Mesenteric fat pad (tissue), 1 donor: ENCODE measurements at places on chromosomes 1 and 21. TPM values are rescaled to one million over a fixed set of nuclear protein-coding genes. Genes with fewer than 3 reads are reported as not detected.
A peak's percentile ranks its signal among the peaks of the same experiment; 100 is the strongest.

GRCh38 chr1:155006601-155007101 lies 4.0 kb downstream of the ZBTB7B start:
- no peak for DNase-seq

HEYL gene
- 9.4 TPM for total RNA-seq

DNA sequence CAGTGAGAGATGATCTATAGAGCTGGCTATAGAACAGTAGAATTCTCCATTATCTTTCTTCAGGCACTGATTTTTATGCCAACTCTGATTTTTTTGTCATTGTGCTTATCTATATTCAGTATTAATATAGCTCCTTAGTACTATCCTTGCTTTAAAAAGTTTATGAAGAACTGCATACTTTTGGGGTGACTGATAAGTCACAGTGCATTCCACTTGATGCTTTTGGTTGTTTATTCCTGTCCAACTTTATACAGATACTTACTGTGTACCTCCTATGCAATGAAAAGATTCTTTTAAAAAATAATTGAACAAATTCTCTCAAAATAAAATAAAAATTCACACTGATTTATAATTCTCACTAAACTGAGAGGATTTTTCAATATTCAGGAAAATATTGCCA lies 71.6 kb downstream of the COL24A1 start:
- no peak for DNase-seq

DNA sequence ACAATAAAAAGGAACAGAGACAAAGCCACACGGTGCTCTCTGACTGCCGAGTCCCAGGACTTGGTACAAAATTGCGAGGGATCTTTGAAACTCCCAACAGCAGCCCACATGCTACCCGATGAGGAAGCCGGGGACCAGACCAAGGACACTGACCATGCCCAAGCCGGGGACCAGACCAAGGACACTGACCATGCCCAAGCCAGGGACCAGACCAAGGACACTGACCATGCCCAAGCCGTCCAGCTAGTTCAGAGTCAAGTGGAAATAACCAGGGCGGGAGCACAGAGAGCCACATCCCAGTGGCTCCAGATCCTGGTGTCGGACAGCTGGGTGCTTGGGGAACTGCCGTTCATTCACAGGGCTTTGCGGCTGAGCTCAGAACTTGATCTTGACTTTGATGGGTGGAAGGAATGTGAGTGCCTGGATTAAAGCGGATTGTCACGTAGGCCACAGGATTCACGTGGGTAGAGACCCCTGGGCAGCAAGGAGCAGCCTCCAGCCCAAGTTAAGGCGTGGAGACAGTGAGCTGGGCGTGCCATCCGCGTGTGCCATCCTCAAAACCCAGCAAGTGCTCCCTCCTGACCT lies 16.5 kb upstream of the TRAPPC10 start:
- DNase-seq = no peak

DNA sequence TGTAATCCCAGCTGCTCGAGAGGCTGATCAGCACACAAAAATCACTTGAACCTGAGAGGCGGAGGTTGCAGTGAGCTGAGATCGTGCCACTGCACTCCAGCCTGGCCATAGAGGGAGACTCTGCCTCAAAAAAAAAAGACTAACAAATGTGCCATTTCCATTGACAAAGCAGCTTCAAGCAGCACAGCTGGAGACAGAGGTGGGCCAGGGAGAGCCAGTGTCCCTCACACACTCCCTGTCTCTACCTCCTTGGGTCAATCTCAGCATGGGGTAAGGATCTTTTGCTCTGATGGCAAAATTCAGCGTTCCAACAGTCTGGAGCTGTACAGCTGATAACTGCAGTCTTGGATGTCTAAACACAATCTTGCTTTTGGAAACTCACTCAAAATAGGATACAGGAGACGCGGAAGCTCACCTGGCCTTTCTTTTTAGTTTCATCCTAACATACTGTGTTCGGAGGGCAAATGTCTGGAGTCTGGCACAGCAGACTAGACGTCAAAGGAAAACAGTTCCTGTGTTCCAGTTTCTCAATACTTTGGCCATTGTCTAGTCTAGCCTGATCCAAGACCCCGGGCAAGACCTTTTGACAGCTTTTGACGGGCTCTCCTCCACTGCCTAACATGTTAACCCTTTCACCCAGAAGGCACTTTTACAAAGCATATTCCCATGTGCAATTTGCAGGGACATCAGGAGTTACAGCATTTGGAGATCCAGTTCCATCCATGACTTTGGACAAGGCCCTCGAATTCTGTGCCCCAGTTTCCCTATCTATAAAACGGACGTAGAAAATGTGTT lies 2.9 kb downstream of the RCC2 start:
- DNase-seq = no peak

CD52 gene
- 27.1 TPM for total RNA-seq

ITPKB gene
- total RNA-seq = 34.9 TPM

- no peak for DNase-seq
These were observed 47.1 kb upstream of the ETS2 start for GRCh38 chr21:38758501-38759214.

DNA sequence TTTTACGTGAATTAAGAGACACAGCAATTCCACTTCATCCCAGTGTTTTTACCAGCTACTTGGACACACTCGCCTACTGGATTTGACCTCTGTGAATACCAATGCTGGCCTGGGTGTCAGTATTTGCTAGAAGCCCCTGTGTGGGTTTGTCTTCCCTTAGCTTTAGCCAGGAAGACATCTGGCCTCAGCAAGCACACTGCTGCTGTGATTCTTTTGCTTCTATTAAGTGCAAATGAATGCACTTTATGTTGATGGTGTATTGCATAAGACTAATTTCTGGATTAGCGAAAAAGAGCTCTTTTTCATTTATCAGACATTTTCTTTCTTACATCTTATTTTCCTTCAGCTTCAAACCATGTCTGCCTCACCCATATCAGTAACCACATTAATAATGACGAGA lies 140.0 kb downstream of the CHRM3 start:
- no peak for DNase-seq

GBP5 gene
- total RNA-seq = 2.1 TPM

- no peak for DNase-seq
These were observed 25.6 kb downstream of the EYA3 start for GRCh38 chr1:28062806-28063205.

ADAMTS5 gene
- 60.0 TPM for total RNA-seq

- DNase-seq = peak; percentile 11
These were observed 25.2 kb downstream of the MAPKAPK2 start for GRCh38 chr1:206709772-206710459.

DNA sequence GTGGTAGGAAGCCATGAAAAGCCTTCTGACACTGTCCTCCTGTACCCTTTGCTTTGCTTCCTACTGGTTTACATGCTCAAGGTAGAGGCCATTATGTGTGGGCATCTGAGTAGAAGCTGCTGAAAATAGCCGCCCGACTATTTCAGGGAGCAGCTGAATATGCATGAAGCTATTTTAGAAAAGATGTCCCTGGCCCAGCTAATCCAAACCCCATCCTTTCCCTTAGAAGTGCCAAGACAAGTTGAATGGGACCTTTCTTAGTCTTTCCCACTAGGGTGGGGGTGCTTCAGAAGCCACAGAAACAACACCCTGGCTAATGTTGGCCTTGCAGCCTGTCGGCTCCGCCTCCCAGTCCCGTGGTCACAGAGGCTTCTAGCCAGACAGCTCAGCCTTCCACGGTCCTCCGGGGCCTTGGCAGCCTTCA lies 205.1 kb upstream of the EDN2 start:
- DNase-seq = no peak

DNA sequence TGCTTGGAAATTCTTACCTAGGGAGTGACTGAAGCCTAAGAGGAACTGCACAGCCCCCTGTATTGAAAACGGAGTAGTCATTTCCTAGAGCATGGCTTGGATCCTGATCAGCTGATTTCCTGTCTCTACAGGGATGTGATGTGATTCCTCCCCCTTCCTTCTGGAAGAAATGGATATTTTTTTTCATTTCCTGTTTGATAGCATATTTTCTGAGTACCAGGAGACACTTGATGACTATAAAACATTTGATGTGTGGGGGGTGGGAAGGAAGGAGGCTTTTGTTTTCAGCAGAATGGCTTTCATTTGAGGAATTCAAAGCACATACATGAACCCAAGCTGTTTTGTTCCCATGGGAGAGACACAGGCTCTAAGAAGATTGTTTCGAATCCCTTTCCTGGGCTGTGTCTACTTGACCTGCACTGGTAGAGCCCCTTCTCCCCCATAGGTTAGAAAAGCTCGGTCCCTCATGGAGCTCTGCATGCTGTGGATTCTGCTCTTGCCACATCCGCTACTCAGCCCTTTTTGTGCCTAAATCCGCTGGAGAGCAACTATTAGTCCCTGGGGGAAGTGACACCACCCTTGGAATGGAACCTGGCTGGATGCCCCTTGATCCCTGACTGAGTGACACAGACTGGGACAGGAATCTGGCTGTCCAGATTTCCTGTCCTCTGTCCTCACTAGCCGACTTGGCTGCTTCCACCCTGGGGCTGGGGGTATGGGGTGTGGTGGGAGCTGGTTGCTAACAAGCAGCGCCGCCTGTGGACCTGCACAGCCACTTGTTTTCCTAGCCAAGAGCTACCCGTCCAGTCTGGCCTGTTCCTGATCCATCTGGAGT lies 71.8 kb upstream of the MACF1 start:
- DNase-seq = no peak

DNA sequence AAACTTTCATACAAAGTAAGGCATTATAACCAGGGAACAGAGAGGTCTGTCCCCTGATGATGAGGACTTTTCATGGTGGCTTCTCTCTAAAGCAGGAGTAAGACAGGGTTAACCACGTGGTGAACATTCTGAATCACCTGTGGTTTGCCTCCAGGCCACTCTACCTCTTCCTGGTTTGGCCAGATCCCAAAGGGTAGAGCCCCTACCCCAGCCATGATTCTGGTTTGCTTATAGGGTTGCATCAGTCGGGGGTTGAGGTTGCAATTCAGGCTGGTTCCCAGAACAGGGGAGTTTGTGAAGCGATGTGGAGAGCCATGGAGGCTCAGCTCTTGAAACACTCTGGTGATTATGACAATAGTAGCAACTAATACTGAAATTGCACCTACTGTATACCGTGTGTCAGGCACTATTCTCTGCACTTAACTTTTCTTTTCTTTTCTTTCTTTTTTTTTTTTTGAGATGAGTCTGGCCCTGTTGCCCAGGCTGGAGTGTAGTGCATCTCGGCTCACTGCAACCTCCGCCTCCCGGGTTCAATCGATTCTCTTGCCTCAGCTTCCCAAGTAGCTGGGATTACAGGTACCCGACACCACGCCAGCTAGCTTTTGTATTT lies 8.3 kb downstream of the CNR2 start:
- no peak for DNase-seq

DNA sequence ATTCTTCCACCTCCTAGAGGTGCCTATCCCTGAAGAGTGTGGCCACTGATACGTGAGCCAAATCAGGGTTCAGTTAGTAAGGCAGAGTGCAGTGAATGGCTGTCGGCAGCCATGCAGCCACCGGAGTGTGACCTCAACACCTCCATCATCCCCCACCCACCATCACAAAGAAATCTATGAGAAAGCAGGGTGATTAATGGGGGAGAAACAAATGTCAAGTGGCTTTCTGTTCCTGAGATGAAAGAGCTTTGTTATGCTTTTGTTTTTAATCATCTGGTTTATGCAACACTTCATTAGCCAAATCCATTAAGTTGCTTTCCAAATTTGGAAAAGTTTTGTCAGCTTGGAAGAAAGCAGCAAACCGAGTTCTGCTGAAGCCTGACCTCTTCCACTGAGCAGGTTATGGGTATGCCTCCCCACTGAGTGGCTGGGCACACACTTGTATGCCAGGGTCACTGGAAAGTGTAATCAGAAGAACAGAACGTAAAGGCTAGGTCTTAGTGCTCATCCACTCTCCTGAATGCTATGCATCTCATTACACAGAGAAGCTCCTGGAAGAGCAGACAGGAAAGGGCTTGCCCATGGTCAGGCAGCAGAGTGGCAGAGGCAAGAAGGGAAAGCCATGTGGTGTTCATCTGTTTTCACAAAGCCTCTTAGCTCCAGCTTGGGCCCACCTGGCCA lies 57.1 kb upstream of the ATP1B1 start:
- DNase-seq = no peak

DNA sequence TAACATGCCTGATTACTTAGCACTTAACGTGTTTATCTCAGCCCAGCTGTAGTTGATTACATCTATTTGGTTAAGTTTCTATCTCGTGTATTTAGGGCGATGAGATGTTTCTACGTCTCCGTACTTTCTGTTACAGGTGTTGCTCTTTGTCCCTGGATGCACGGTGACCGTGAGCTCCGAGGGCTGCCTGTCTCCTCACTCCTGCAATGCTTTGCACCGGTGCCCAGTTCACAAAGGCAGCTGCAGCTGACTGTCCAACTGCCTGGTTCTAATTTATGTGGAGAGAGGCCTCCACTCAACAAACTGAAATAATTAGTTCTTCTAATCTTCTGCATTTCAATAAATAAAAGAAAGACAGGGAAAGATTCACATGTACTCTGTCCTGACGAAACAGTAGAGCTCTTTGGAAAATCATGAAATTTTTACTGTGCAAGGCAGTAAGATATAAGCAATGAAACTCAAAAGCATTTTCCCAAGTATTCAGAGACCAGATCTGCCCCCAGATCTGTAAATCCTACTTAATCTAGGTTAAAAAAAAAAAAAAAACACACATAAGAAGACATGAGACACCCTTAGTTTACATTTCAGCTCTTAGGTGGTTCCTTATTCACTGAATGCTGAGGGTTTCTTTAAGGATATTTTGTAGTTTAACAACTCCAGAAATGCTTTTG lies 108.2 kb downstream of the TGFBR3 start:
- no peak for DNase-seq

- DNase-seq = no peak
These were observed 11.6 kb upstream of the OR2G2 start for GRCh38 chr1:247576514-247576913.

S100A5 gene
- total RNA-seq = not detected

- DNase-seq = no peak
These were observed 2.5 kb downstream of the FNDC10 start for GRCh38 chr1:1597275-1597930.

- no peak for DNase-seq
These were observed 3.2 kb upstream of the ZBTB21 start for GRCh38 chr21:42013376-42013775.

LHX8 gene
- not detected for total RNA-seq

DNA sequence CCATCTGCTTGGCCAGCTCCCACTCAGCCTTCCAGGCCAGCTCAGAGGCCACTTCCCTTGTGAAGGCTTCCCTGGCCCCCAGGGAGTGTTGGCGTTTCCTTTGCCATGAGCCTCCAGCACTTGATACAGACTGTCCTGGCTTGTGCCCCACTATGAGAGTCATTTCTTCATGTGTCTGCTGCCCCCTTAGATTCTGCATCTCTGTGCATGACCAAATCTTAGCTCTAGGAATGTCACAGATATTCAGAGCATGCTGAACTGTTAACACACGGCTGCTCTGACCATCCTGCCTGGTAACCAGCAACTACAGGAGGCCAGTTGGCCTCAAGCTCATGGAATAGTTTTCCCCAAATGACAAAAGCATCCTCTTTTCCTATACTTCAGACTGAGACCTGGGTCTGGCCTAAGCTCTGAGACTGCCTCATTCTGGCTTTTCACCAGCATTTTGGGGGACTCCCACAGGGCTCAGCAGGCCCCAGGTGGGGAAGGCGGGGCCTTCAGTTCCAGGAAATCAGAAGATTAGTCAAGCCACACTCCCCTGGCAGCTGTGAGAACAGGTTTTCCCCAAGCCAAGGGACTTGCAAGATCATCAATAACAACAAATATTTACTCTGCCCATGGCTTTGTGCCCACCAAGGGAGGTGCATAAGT lies 182.6 kb upstream of the EDN2 start:
- no peak for DNase-seq
